ENCODE measurements at places on chromosomes 11 and 22.

DNA sequence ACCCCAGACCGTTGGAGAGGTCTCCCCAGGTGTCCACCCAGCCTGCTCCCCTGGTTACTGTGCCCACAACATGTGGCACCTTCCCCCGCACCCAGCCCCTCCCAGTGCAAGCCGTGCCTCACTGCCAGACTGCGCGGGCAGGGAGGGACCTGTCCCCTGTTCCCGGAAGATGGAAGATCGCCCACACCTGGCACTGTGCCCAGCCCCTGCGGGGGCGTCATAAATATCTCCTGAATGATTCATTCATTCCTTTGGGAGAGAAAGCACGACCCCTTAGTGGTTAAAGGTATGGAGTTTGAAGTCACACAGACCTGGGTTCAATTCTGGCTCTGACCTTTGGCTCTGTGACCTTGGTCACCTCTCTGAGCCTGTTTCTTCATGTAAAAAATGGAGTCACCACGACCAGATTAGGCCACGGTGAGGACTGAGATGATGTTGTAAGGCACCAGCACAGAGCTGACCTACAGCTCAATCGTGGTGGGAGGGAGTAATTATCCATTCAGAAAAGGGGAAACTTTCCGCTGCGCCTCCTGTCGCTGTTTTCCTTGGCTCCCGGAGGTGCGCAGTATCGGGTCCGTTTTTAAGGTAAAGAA, 497 bp upstream of the SYT12 start:
- no peak for DNase-seq

DNA sequence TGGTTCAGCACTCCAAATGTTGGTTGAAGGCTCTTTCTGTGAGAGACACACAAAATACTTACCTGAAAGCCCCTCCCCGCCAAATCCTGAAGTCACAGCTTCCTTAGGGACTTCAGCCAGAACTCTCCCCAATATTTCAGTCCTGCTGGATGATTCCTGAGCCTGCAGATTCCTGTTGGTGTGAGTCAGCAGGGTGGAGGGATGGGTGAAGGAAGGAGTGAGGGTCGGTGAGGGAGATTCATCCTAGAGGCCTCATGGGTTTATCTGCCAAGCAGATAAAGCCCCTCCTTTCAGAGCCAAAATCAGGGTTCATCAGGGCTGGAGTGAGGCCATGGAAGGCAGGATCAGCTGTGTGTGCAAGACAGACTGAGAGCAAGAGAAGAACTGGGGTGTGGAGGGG, 37.9 kb downstream of the SMIM38 start:
- no peak for DNase-seq

GRCh38 chr11:29389793-29390192, 627.0 kb downstream of the KCNA4 start:
- no peak for DNase-seq

- no peak for DNase-seq
Measured at GRCh38 chr11:85847436-85847835, 7.7 kb upstream of the CCDC83 start.

DNA sequence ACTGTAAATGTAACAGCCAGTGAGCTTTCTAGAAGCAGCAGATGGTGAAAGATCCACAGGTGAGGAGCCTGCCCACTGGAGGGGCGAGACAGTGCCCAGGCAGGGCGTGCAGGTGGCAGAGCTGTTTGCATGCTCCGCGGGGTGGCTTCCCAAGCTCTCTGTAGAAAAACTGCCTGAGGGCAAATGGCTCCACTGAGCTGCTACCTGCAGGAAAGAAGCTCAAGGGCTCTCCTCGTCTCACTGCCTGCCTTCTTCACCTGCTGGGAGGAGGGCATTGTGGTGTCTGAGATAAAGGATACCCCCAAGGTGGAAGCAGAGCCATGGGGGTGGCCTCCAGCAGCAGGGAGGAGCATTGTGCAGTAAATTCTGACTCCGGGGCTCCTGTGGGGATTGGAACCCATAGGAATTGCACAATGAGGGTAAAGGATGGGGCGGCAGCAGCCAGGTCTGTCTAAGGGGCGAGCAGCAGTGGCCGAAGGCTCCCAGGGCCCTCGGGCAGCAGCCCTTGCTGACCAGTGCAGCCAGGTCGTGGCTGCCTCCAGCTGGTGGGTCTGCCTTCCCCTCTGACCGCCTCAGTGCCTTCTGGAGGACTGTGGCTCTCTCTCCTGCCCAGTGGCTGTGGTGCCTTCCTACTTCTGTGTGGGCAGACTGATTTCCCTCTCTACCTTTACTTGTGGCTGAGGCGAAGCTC, 28.0 kb upstream of the CABP7 start:
- no peak for DNase-seq

- no peak for DNase-seq
Measured at GRCh38 chr22:49855251-49855911, 1.7 kb downstream of the ZBED4 start.

- no peak for DNase-seq
Measured at GRCh38 chr11:12064136-12064953, 46.0 kb upstream of the MICAL2 start.

DNA sequence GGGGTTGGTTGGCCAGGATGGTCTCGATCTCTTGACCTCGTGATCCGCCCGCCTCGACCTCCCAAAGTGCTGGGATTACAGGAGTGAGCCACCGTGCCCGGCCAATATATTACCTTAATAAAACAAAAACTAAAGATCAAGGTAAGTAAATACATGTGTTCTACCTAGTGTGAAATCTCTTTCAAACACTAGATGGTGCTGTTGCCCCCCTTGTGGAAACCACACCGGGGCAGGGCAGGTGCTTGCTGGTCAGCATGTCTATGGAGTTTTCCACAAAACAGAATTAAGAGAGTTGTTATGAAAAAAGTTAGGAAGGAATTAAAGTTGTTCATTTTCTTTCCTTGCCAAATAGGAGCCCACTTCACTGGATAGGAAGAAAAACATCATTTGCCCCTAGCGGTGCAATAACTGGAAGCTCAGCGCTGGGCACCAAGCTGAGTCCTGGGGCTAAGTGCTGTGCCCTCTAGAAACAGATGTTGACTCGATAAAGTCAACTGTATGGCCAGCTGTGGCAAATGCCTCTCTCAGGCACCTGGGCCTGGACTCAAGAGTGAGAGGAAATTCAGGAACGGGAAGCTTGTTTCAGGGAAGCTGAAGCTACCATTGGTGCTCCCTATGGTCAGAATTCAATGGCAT, 6.3 kb upstream of the KCNJ5 start:
- DNase-seq = peak; percentile 10

- no peak for DNase-seq
Measured at GRCh38 chr11:86120807-86121206, 51.9 kb upstream of the PICALM start.

- no peak for DNase-seq
Measured at GRCh38 chr11:114060392-114061047, 1.0 kb downstream of the ZBTB16 start.

GRCh38 chr22:49725516-49725915, 102.2 kb downstream of the BRD1 start:
- no peak for DNase-seq

DNA sequence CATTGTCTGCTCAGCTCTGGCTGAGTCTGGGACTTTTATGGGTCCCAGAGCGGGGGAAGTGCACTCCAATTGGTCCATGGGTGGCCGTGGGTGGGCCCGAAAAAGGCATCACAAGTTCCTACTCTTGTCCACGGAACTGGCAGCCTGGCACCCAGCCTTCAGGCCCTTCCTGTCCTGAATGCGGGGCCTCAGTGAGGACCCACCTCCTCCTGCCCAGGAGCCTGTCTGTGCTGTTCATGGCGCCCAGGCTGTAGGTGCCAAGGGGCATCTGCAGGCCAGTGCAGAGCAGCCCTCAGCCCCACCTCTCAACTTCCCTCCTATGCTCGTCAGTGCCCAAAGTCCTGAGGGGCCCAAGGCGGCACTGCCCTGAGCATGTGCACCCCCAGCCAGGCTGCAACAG, 411.7 kb upstream of the KIRREL3 start:
- no peak for DNase-seq

- DNase-seq = no peak
Measured at GRCh38 chr11:20477418-20478090, 90.0 kb downstream of the PRMT3 start.

GRCh38 chr11:98183034-98183433, 837.7 kb upstream of the CNTN5 start:
- DNase-seq = no peak

DNA sequence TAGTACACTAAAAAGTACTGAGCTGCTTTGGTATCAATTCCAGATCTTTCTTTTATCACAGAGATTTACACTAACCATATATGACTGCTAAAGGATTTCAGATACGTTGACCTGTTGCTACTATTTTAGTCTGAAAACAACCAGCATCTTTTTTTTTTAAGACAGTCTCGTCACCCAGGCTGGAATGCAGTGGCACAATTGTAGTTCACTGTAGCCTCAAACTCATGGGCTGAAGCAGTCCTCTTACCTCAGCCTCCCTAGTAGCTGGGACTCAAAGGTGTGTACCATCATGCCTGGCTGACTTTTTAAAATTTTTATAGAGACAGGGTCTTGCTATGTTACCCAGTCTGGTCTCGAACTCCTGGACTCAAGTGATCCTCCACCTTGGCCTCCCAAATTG, 24.2 kb upstream of the L3MBTL2 start:
- no peak for DNase-seq

DNA sequence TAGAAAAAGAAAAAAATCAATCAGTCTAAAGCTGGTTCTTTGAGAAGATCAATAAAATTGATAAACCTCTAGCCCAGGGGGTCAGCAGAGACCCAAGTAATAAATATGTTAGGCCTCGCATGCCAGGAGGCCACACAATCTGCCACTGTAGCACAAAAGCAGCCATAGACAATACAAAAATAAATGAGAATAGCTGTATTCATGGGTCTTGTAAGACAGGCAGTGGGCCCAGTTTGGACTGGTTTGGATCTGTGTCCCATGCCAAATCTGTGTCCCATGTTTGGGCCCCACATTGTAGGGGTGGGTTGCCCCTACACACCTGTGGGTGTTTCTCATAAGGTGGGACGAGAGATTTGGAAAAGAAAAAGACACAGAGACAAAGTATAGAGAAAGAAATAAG, 6.6 kb upstream of the PLAAT4 start:
- DNase-seq = no peak

DNA sequence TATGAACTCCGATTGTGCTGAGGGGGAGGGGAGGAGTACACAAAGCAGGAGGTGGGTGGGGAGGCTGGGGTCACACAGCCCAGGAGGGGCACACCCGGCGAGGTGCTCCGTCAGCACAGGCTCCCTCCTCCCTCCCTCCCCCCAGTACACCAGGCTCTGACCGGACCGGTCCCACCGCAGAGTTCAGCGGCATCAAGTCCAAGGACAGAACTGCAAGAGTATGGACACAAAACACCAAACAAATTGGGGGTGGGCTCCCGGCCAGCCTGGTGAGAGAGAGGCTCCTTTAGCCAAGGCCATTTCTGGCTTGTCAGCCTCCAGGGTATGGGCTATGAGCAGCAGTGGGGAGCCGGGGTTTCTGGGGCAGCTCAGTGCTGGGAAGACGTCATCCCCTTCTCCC, 68.3 kb downstream of the ST3GAL4 start:
- DNase-seq = no peak

GRCh38 chr11:34050581-34051348, 766 bp upstream of the CAPRIN1 start:
- no peak for DNase-seq

DNA sequence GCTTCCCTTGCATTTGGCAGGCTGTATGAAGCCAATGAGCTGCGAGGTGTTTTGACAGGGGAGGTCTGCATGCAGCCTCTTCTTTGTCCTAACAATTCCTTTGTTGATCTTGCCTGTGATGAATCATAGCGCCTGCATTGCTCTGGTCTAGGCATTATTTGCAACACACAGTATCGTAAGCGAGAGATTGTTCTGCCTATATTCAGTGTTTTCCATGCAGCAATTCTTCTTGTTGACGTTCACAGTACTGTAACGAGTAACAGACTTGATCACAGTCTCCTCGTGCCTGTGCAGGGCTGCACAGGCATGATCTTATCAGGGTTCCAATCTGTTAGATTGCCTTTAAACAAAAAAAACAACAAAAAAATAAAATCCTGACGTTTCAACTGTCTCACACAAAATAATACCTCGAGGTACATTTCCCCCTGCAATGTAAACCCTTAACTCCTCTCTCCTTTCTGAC, 13.9 kb upstream of the ADSL start:
- no peak for DNase-seq

GRCh38 chr11:34787348-34787747, 128.8 kb downstream of the APIP start:
- DNase-seq = no peak

DNA sequence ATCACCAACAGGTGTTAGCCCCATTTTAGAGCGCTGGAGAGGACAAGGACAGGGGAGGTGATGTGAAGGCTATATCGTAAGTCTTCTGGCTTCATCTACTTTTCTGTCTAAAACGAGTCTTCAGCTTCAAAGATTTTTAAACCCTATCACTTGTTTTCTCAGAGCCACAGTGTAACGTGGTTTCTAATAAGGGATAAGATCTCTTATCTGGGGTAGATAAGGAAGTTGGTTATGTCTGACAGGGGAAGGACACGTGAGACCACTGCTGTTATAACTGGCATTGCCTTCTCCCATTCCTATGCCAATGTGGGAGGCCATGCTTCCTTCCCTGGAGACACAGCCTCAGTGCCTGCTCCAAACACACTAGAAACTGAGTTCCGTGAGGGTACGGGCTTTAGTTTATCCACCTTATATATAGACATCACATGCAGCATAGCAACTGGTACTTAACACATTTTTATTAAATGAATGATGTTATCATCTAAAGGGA, 39.3 kb downstream of the LARGE2 start:
- DNase-seq = no peak

DNA sequence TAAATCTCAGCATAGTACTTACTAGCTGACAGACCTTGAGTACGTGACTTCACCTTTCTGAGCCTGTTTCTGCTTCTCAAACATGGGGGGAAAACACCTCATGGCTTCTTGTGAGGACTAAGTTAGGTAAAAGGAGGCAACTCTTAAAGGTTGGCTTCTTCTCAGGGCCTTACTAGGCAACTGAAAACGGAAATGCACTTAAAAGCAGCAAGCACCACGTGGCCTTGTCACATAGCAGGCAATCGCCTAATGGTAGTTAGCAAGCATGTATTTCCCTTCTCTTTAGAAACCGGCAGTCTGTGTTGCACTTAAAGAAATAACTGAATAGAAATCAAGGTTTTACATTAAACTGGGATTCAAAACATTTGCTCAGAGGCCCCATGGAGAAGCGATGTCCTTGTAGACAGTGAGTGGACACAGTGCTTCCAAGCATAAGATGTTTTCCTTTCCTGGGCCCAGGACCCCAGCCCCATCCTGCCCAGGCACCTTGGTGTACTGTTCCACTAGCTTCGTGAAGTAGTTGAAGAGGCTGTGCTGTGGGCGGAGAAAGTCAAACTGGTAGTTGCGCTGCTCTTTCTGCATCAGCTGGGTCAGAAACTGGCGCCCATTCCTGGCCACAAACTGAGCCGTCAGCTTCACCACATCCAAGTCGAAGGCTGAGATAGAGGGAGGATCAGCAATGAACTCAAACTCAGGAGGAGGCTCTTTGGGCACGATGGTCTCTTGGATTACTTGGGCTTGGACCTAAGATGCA, 12.1 kb downstream of the SF3A1 start:
- no peak for DNase-seq
